T47D (cell line): ENCODE measurements at places on chromosomes 1 and 21.

DNA sequence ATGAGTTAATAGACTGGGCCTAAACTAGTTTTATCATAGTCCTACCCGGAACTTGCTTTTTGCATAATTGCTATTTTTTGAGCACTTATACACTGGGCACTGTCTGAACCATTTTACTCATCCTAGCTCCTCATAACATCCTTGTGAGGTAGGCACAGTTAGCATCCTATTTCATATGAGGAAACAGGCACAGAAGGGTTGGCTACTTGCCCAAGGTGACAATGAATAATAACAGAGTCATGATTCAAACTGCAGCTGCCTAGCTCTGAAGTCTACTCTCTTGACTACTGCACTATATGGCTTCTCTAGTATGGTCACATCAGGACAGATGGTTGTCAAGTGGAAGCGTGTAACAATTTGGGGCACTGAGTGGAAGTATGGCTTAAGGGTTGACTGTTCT is 18.2 kb upstream of the RC3H1 start:
- no peak for DNase-seq

DNA sequence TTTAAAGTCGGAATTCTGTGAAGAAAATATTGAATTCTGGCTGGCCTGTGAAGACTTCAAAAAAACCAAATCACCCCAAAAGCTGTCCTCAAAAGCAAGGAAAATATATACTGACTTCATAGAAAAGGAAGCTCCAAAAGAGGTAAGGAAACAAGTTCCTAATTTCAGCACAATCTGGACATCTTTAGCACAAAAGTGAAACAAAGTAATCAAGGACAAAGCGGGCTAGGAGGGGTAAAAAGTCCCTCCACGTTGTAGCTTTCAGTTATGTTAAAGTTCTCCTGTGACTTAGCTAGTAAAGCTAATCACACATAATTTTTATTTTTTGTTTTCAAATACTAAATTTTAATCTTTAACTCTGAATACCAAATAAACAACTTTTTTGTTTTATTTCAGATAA is 2.2 kb downstream of the RGS2 start:
- no peak for DNase-seq

DNA sequence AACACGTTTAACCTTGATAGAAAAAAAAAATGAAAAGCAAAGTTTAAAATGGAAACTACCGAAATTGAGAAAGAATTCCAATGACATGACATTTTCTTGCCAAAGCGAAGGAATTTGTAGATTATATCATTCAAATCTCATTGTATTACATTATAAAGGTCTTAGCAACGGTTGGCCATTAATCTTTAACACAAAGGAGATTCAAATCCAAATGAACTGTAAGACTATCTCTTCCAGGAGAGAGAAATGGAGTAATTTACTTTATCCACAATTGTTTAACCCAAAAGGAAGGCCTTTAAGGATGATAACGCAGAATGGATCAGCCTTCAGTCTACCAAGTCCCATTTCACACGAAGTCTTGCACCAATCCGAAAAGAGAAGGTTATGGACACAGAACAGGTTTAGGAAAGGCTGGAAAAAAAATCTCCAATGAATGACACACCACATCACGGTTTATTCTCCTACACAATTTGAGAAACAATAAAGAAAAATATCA is 1.5 kb downstream of the ENAH start:
- peak; percentile 69 for DNase-seq

DNA sequence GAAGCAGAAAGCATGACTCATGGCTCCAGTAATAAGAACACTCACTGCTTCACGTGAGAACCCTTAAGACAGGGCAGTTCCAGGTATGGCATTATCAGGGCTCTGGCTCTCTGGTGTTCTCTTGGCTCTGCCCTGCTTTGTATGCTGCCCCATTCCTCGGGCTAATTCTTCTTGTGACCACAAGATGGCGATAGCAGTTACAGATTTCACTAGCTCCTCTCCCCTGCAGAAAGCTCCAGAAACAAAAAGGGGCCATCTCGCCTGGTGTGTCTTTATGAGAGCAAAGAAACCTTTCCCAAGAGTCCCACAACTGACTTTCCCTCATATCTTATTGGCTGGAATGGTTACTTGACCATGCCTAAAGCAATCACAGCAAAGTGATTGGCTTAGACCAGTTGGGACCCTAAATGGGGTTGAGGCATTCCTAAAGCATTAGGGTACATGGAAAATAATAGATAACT is 60.1 kb downstream of the F3 start:
- peak; percentile 68 for DNase-seq

DNA sequence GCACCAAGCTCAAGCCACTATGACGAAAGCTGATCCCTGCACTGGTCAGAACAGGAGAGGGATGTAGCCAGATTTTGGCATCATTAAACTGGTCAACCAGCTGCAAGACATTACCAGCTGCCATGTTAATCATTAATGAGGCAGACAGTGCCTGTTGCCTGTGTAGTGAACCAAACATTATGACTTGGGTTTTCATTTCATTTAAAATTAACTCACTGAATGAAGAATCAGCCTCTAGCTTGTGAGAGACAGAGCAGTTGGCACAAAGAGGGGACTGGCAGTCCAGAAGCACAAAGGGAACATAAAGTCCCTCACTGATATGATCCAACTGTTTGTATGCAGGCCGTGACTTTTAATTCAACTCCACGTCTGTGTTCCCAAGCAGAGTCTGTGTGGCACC is 318.9 kb downstream of the SEC16B start:
- no peak for DNase-seq

DNA sequence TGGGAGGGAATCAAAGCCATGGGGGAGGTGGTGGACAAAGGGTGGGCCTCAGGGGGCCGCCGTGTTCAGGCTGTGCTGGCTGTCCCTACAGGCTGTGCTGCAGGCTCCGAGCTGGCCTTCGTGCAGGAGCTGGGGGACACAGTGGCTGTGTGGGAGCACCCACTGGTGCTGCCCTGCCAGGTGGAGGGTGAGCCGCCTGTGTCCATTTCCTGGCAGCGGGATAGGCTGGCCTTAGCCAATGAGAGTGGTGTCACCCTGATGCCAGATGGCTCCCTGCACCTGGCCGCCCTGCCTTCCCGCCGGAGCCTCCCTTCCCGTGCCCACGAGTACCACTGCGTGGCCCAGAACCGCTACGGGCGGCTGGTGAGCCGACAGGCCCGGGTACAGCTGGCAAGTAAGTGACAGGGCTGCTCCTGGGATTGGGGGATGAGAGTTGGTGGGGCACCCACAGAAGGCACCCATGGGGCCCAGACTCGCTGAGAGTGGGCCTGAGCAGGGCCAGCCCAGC is 20.2 kb downstream of the SLC27A3 start:
- DNase-seq: no peak

- DNase-seq: no peak
These were observed 38.2 kb downstream of the SELENOF start for GRCh38 chr1:86875722-86876121.

DNA sequence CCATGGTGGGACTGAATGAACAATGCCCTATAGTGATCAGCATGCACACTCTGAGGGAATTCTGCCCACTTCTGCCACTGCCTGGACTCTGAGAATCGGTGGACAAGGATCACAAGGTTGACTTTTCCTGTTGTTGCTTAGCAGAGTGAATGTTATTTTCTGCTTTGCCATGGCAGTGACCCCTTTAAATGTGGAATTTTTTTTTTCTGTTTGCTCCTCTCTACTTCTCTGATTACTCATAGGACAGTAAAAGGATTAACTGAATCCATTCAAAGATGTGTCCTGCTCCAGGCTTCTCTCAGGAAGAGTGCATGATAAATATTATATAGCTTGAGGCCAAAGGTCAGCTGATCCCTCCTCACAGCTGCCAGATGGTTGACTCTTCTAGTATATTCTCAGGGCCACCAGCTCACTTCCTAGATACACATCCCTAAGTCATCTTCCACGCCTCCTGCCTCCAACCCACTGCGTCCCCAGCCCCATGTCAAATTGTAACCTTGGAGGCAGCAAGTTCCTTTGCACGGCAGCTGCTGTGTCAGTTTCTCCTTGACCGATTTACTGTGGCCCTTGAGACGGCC is 74.0 kb upstream of the RALGPS2 start:
- DNase-seq: no peak

DNA sequence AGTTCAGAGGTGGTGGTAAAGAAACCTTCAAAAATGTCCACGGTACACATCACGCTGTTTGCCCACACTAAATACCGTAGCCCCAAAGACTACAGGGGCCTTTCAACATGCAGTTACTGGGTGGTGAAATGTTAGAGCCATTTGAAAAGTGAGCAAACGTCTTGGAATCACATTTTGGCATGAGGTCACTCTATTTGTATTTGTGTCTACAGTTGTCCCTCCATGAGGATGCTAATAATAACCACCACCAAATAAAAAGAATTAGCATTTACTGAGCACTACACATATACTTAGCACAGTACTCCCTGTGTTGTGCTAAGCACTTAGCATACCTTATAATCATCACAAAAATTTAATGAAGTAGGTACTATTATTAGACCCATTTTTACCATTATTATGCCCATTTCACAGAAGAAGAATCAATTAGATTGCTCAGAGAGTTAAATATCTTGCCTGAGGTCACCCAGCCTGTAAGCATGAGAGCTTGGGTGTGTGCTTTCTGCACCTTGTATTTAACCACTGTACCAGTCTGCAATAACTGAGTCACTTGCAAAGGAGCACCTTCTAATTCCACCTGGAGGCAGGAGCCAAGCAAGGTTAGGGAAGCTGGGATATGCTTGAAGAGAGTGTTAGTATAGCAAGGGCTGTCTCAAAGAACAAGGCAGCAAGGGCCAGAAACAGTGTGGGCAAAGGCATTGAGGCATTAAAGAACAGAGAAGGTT is 57.4 kb downstream of the DNTTIP2 start:
- DNase-seq: no peak
